ENCODE measurements at places on chromosomes 4 and X.
A peak's percentile ranks its signal among the peaks of the same experiment; 100 is the strongest.

- DNase-seq = no peak
These were observed 109.9 kb downstream of the DLG3 start for GRCh38 chrX:70554523-70554922.

DNA sequence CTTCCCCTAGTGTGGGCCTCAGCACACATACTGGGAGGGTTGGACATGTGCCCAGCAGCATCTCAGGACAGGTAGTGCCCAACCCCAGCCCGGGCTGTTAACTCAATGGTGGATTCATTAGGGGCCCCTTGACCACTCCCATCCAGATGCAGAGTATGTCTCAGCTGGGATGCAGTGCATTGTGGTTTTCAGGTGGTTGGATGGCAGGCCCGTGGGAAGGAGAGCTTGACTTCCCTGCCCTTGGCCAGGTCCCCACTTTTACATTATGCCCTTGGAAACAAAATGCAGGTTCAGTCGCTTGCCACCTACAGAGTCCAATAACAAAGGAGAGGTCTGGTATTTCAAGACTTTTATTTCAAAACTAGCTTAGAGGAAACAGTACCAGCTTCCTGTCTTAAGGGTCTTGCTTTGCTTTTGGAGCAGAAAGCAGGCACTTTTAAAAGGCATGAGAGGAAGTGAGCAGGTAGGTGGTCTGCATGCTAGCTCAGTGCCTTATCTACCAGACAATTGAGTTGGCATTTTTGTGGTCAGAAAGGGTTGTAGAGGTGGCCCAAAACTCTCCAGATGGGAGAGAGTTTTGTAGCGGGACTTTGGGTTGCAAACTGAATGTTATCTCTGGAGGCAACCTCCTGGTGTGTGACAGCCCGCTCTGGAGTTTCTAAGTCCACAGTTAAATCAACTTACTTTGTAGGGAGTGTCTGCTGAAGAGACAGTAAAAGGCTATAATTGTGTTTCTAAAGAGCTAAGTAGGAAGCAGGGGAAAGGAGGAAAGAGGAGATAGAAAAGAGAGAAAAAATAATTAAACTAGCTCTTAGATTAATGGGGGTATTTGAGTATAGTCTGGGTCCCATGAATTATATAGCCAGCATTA is 171.0 kb downstream of the GALNTL6 start:
- DNase-seq = no peak

GRCh38 chr4:11416071-11416766 is 12.5 kb downstream of the HS3ST1 start:
- no peak for DNase-seq

DNA sequence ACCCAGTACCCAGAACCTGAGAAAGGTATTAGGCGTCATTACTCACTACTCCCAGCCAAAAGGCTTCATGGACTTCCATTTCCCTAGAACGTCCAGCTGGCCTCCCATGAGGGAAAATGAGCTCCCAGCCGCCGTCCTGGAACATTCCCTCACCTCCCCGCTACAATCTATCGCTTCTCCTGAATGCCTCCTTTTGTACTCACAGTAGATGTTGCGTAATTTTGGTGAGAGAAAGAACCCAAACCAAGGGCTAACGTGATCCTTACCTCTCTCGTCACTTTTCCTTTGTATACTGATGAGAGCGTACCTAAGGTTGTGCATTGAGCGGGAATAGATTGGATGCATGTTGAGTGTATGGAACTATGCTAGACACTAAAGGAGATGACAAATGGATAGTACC is 161.9 kb downstream of the TENM3 start:
- DNase-seq = no peak

GRCh38 chr4:152780267-152780778 is 569 bp downstream of the ARFIP1 start:
- peak; percentile 30 for DNase-seq

- peak; percentile 70 for DNase-seq
These were observed 2.8 kb upstream of the CHIC2 start for GRCh38 chr4:54067166-54067565.

DNA sequence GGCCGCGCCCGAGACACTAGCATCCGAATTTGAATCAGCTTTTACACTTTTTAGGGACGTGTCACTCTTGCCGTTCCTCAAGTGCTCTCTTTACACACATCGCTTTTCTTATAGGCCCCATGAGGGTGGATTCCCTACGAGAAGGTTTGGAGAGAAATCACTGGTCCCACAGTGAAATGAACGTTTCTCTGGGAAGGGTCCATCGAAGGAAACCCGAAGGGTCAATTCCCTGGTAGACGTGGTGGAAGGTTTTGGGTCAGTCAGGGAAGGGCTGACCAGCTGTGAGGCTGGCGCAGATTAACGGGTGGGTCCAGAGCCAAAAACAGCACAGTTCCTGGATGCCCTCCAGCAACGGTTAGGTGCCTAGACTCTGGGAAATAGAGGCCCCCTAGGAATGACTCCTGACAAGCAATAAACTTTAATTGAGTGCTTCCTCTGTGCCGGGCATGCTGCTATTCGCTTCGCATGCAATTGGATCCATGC is 35.9 kb downstream of the ETDC start:
- no peak for DNase-seq

DNA sequence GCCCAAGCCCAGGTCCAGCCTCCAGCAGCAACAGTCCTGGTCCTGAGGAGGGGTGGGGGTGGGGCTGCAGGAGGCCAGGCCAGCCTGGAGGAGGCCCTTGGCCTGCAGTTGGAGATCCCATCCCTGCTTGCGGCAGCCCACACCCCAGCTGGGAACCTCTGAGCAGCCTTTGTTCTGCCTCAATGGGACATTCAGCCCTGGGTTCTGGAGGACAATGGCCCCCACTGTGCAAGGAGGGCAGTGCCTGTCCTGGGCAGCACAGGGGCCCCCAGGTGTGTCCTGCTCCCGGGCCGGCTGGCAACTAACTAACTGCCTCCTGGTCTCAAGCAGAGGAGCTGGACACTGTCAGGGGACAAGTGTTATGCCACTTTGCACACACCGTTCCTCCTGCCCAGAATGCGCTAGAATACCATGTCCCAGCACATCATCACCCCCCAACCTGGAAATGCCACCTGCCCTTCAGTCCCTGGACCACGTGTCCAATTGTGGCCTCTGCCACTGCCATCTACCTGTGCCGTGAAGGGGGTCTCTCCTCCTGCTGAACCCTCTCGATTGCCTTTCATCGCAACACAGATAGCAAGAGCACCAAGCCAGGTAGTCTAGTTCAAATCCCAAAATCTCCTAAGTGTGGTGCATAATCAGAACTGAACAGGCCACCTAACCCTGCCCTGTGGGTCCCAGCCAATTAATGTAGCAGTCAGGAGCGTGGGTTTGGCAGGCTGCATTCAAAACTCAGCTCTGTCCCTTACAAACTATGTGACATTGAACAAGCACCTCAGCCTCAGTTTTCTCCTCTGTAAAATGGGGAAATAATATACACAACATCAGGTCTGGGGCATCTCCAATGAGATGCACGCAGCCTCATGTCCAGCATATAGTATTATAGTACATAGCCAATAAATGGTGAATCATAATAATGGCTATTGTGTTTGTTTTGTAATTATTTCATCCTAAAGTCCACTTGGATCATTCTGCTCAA is 8.8 kb downstream of the PPP2R2C start:
- DNase-seq = no peak

- DNase-seq = no peak
These were observed 107.3 kb downstream of the JADE1 start for GRCh38 chr4:128916832-128917231.

- no peak for DNase-seq
These were observed 6.0 kb upstream of the BMP2K start for GRCh38 chr4:78770091-78770642.
